ENCODE measurements at places on chromosomes 13 and 19.

DNA sequence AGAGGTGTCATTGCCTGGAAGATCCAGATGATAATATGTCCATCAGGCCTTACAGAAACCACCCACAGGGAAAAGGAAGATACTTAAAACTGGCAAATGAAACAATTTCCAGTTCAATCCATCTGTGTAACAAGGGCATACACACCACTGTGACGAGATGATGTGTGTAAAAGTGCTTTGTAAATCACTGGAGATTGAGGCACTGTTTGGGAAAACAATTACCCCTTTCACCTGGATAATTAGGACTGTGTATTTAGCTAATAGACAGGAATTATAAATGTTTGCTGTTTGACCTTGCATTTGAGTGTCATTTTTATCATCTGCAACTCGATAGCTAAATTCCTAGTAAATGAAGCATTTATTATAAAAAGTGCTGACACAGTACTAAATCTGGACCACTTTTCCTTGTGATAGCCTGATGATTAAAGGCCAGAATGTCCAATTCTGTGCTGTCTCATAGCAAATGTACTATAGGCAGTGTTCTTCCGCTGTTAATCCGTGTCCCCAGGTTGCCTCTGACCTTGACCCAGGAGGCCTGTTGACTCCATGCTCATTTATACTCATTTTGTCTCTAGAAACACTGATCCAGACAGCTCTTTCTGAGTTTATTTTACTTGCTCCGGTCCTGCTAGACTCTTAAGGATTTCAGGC lies 105.8 kb downstream of the LACC1 start:
- no peak for DNase-seq

DNA sequence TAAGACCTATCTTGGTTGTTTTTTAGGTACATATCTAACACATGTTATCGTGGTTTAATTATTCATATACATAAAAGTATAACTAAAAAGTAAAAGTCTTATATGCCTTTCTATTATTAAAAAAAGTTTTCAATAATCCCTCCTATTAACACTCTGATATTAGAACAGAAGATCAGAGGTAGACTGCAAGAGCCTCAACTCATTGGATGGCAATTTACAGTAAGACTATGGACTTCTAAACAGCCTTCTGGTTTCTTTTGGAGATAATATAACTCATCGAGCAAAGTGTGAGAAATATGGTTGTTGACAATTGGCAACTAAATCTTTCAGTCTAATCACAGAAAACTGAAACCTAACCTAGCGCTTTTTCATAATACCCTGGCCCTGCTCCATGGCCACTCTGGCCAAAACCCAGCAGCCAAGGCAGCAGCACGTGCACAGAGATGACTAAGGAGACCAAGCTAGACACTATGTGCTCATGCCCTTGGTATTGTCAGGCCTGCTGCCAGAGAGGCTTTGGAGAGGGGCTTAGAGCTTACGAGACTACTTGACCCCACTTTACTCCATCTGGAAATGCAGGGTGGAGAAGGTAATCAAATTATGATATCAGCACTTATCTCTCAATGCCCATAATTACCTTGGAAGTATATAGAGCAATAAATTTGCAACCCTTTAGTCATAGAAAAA lies 40.6 kb upstream of the EEF1AKMT1 start:
- no peak for DNase-seq

DNA sequence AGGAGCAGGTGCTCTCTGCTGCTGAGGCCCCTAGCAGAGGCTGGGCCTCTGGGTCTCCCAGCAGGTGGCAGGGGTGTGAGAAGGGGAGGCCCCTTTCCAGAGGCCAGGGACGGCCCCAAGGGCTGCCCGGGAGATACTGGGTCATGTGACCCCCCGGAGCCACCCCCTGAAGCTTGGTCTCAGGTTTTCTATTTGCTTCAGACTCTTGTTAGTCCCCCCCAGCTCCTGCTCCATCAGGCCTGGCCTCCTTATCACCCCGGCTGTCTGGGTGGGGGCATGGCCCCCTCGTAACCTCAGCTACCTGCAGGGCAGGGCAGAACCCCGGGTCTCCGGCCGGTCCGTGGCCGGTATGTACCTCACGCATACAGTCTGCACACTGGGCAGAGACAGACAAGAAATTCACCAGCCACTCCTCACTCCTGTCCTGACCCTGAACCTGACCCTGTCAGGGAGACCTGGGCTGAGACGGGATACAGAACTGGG lies 13.2 kb upstream of the TCF3 start:
- DNase-seq: no peak

DNA sequence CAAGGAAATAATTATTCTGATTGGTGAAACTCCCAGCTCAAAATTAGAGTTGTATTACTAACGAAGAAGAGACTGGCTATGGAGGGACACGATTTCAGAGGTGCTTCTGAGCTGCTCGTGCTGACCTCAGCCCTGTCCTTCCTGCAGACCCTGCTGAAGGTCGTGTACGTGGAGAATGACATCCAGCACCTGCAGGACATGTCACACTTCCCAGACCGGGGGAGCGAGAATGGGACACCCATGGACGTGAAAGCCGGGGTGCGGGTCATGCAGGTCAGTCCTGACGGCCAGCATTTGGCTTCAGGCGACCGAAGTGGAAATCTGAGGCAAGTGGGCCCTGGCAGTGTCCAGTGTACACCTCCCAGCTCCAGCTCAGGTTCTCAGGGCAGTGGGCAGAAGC lies 28.0 kb upstream of the OVOL3 start:
- DNase-seq: no peak

GRCh38 chr13:33582121-33582520 lies 235.8 kb upstream of the RFC3 start:
- DNase-seq: no peak

GRCh38 chr19:5680084-5680436 lies 256 bp downstream of the MICOS13 start:
- DNase-seq: no peak

GRCh38 chr19:5345895-5346386 lies 5.3 kb upstream of the PTPRS start:
- no peak for DNase-seq

- DNase-seq: no peak
Measured at GRCh38 chr19:12932392-12933286, 872 bp downstream of the FARSA start.

GRCh38 chr13:27408074-27408473 lies 16.3 kb upstream of the GTF3A start:
- no peak for DNase-seq

DNA sequence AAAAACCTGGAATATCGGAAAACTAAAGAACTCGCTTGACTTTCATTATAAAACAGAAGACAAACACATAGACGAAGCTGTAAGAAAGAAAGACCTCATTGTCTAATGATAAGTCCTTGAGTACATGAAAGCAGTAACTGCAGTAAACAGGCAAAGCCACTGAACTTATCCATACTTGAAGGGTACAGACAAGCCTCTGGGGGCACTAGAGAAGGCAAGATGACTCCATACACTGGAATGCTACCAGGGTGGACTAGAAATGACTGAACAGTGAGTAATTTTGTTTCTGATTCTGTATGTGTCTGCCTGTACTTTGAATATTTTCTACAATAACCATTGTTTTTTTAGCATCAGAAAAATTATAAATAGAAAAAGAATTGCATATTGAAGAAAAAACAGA lies 507.9 kb downstream of the UQCRFS1 start:
- no peak for DNase-seq

DNA sequence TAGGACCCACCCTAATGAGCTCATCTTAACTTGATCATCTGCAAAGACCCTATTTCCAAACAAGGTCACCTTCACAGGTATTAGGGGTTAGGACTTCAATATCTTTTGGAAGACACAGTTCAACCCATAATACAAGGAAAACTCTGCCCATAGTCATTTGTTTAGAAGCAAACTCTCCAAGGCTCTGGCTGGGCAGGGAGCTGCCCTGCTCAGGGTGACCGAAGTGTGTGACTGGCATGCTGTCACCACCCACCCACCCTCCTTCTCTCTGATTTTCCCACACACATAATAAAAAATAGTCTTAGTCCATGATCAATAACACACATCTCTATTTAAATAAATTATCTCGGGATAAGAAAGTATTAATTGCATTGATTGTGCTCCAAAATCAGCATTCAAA lies 161.1 kb downstream of the KCTD15 start:
- peak; percentile 16 for DNase-seq

- DNase-seq: no peak
Measured at GRCh38 chr13:99717959-99718674, 216.8 kb downstream of the TM9SF2 start.

DNA sequence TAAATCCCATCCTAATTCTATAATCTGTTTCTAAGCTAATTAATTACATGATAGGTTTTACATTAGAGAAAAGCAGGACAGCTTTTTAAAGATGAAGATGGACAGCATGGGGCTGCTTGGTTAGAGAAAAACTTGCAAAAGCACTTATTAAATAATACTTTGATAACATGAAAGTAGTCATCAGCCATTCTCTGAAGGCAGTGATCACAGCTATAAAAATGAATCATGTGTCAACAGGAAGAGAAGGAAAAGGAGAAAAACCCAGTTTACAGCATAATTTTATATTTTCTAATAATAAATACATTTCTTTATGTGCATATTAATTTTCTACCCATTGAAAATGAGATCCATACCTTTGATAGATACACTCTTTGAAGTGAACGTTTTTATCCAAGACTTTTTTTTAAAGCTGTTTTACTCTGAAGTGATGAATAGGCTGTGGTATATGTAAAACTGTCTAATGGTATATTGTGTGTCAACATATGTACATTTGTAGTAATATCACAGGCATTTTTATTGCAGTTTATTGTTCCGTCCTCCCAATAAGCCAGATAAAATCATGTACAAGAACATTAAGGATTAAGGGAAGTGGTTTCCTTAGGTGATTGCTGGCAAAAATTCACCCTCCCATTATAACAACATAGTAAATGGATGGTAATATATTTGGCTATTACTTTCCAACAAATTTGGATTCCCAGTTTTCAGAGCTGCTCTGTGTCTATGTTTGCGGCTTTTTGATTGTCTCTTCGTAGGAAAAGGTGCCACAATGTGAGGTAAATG lies 1.3 kb upstream of the KLF5 start:
- DNase-seq: no peak

GRCh38 chr19:51123802-51124201 lies 904 bp upstream of the SIGLEC9 start:
- DNase-seq: no peak

DNA sequence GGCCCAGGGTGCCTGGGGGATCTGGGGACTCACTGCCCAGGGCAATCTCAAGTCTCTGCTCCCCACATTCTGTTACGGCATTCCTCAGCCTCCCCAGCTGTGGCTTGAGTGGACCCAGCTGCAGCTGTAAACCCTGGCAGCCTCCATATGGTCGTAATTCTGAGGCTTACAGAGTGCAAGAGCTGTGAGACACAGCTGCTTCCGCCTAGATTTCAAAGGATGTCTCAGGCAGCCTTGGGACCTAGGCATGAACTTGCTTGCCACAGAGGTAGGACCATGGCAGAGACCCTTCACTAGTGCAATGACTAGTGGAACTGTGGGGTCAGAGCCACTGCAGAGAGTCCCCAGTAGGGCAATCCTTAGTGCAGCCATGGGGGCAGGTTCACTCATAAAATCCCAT lies 297.5 kb downstream of the ENOX1 start:
- no peak for DNase-seq

- DNase-seq: no peak
Measured at GRCh38 chr13:28576067-28576466, 81.1 kb upstream of the FLT1 start.

DNA sequence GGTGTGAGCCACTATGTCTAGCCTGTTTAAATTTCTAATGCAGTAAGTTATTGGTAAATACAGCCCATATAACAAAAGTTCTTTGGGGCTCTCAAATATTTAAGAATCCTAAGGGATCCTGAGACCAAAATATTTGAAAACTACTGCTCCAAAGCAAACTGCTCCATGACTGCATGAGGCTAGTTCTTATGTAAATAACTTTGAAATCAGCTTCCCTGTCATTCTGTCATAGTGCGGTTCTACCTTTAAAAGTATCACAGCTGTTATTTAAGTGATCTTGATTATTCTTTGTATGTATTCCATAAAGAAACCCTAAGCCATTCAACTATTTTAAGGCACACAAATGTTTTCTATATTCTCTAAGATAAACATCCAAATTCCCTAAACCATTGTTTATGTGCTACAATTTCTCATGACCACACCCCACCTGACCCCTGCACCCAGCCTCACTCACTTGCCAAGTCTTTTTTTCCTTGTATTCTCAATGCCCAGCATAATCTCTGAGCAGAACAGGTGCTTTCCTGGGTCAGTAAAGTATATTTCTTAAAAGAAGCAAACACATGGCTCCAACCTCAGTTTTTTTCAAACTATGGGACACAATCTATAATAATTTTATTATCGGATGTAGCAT lies 146.6 kb downstream of the RNF17 start:
- no peak for DNase-seq

DNA sequence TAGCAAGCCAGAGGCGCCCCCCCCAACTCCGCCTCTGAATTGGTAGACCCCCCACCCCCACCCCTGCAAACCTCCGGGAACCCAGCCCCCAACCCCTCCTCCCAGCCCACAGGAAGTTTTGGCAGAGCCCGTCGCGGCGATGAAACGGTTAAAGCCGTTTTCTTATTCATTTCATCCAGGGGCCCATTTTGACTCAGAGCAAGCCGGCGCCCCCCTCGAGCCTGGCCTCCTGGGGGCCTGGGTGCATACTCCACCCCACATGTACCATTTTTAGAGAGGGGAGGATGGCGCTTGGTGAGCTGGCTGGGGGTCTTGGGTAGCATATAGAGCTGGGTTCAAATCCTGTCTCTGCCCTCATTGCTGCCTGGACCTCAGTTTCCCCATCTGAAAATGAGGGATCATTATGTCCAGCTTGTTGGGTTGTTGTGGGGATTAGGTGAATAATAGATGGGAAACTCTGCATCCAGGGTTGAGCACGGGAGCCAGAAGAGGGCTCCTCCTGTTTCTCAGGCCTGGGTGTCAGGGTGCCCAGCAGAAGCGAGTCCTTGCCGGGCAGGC lies 7.9 kb upstream of the JUNB start:
- no peak for DNase-seq

DNA sequence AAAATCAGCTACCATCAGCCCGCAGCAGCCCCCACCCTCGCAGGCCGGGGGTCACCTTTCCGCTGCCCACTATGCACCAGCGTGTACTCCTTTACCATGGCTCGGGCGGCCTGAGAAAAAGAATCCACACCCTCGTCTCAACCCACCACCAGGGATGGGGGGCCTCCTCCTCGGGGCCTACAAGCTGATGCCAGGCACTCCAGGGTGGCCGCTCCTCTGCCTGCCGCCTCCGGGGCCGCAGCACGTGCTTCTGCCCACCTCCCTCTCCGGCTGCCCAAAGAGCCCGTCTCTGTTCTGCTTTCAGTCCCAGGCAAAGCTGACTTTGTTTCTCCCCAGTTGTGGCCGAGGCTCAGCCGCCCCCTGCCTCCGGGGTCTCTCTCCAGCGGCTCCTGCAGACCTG lies 11.1 kb upstream of the MEX3D start:
- no peak for DNase-seq

GRCh38 chr13:100280681-100281080 lies 191.8 kb downstream of the PCCA start:
- no peak for DNase-seq

GRCh38 chr19:33239223-33239975 lies 13.7 kb upstream of the SLC7A10 start:
- DNase-seq: no peak
